Right cardiac atrium (tissue), 5 donors: ENCODE measurements at places on chromosomes 5 and 9. TPM values are rescaled to one million over a fixed set of nuclear protein-coding genes. Genes with fewer than 3 reads are reported as not detected.

LECT2 gene
- polyA plus RNA-seq = not detected

BTNL9 gene
- 57.8 TPM for polyA plus RNA-seq

FAM78A gene
- polyA plus RNA-seq = 50.7 TPM

DNA sequence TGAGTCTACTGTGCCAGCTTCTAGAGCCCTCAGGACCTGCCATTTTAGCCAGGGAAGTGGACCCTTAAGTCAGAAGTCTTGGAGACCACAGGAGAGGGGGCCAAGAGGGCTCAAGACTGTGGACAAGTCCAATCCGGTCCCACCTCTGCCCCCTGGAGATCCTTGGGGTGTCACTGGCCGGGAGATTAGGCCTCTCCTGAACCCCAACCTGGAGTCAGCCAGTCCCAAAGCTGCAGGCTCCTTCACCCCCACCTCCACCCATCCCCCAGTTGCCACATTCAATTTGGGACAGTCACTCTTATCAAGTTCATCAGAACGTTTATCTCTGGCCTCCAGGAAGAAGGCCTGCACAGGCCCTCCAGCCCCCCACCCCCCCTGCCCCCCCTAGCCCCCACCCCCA is 290 bp downstream of the SLC23A1 start:
- peak; percentile 7 for DNase-seq

GRCh38 chr5:96283589-96283988 is 149.5 kb downstream of the PCSK1 start:
- DNase-seq = no peak

GRCh38 chr9:91212596-91213243 is 149.0 kb downstream of the AUH start:
- DNase-seq = no peak

DNA sequence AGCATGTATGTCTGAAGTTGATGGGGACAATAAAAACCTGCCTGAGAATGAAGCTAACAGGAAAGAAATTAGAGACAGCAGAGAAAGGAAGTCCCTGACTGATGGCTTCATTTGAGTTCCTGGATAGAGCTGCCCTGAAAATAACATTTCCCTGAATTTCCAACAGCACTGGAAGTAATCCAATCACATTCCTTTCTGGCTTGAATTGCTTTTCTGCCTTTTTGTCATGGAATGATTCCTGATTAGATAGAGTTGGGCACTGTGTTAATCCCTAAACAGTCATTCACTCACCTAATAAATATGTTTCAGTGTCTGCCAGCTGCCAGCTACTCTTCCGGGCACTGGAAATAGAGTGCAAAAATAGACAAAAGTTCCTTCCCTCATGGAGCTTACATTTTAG is 30.0 kb upstream of the SH3RF2 start:
- DNase-seq = no peak
